ENCODE measurements at places on chromosomes 6 and 20. TPM values are rescaled to one million over a fixed set of nuclear protein-coding genes. Genes with fewer than 3 reads are reported as not detected.

- no peak for DNase-seq
Observed at GRCh38 chr20:50409495-50409894, 100.7 kb upstream of the PTPN1 start.

GRCh38 chr20:46599227-46599987, 49.0 kb upstream of the OCSTAMP start:
- no peak for DNase-seq

GRCh38 chr6:51908243-51908642, 179.2 kb downstream of the PKHD1 start:
- no peak for DNase-seq

DNA sequence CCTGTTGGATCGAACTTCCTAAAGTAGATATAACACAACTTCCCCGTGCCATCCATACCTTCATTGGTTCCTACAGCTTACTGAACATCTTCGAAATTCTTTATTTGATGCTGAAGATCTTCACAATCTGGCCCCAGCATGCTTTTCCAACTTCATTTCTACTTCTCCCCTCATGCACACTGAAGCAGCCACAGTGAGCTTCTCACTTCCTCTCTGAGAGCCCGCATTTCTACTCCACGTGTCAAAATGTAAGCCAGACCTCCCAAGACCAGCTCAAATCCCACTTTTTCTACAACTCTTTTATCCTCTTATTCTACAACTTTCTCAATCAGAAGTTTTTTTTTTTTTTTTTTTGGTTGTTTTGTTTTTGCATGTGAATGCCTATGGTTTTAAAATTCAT, 254.7 kb downstream of the GMPR start:
- DNase-seq = no peak

GRCh38 chr20:3209946-3210317, 634 bp downstream of the ITPA start:
- DNase-seq = no peak

Gene PI16
- total RNA-seq = not detected
